ENCODE measurements at places on chromosomes 11 and 22.

- DNase-seq: no peak
These were observed 26.1 kb downstream of the UBE2L3 start for GRCh38 chr22:21593406-21594232.

GRCh38 chr11:37280200-37280599 lies 682.2 kb upstream of the RAG2 start:
- DNase-seq: no peak

- DNase-seq: no peak
These were observed 19.8 kb downstream of the GALNT18 start for GRCh38 chr11:11602011-11602410.

GRCh38 chr22:32407312-32407711 lies 4.7 kb downstream of the RTCB start:
- DNase-seq: no peak

GRCh38 chr11:13954591-13954990 lies 7.9 kb upstream of the SPON1 start:
- no peak for DNase-seq

GRCh38 chr11:13174090-13174489 lies 103.5 kb upstream of the BMAL1 start:
- no peak for DNase-seq

DNA sequence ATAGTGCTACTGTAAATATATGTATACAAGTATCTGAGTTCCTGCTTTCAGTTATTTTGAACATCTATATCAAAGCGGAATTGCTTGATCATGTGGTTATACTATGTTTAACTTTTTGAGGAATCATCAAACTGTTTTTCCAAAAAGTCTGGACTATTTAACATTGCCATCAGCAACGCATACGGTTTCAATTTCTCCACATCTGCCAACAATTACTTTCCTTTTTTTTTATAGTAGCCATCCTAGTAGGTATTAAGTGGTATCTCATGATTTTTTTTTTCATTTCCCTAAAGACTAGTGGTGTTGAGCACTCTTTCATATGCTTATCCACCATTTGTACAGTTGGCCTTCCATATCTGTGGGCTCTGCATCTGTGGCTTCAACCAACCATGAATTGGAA lies 1.3 kb upstream of the UBE4A start:
- DNase-seq: no peak

DNA sequence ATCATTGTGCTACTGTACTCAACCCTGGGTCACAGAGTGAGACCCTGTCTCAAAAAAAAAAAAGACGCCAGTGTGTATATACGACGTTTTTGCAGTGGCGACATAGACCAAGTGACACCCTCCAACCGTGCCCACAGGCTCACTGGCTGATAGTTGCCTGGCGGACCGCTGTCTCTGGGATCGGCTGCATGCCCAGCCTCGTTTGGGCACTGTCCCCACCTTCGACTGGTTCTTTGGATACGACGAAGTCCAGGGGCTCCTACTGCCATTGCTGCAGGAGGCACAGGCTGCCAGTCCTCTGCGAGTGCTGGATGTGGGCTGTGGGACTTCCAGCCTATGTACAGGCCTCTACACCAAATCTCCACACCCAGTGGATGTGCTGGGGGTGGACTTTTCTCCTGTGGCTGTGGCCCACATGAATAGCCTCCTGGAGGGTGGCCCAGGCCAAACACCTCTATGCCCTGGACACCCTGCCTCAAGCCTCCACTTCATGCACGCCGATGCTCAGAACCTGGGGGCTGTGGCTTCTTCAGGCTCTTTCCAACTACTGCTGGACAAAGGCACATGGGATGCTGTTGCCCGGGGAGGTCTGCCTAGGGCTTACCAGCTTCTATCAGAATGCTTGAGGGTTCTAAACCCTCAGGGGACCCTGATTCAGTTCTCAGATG lies 1.3 kb downstream of the CSKMT start:
- no peak for DNase-seq

GRCh38 chr22:38327805-38328204 lies 10.6 kb upstream of the CSNK1E start:
- DNase-seq: peak; percentile 48

- DNase-seq: peak; percentile 42
These were observed 12.3 kb upstream of the BID start for GRCh38 chr22:17786435-17787161.

DNA sequence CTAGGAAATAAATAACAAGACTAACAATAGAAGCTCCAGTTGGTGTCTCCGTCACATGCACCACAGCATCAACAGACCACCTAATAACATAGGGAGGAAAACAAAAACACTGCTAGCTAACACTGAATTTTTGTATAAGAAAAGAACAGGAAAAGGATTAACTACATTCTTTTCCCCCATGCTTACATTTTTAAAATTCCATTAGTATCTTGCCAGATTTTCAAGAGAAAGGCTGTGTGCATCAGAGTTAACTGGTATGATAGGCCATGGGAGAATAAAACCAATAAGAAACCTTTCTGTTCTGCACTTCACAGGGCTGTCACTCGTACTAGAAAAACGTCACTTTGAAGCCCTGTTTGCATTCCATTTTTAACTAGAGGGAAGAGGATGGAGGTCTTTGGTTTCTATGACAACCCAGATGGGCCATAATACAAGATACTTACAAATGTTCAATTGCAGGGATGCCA lies 79.0 kb downstream of the LARGE2 start:
- no peak for DNase-seq

GRCh38 chr11:7982582-7983119 lies 4.5 kb upstream of the EIF3F start:
- DNase-seq: no peak

DNA sequence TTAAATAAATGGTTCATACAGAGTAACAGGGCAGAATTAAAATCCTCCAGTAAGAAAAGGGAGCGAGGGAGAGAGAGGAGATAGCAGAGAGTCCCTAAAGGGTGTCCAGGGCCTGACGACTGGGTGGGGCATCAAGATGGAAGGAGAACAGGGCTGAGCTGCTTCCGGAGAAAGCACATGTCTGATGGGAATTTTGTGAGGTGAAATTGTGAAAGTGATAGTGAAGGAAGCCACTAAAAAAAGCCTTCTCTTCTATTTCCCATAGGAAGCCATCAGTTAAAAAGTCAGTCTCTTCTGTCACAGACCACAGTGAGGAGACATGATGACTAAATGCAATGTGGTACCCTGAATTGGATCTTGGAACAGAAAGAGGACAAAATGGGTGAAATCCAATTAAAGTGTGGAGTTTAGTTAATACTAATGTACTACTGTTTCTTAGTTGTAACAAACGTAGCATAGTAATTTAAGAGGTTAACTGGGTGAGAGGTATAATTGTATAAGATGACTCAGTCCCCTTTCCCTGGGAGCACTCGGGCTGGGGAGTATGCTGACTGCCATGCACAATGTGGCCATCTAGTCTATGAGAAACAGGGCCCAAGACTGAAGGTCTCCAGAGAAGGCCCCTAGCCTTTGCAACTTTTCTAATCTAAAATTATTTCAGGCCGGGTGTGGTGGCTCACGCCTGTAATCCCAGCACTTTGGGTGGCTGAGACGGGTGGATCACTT lies 29.5 kb upstream of the FCHSD2 start:
- no peak for DNase-seq

- no peak for DNase-seq
These were observed 119.2 kb downstream of the ARHGAP42 start for GRCh38 chr11:100806296-100806695.

- no peak for DNase-seq
These were observed 4.2 kb downstream of the RAB3IL1 start for GRCh38 chr11:61912991-61913698.

DNA sequence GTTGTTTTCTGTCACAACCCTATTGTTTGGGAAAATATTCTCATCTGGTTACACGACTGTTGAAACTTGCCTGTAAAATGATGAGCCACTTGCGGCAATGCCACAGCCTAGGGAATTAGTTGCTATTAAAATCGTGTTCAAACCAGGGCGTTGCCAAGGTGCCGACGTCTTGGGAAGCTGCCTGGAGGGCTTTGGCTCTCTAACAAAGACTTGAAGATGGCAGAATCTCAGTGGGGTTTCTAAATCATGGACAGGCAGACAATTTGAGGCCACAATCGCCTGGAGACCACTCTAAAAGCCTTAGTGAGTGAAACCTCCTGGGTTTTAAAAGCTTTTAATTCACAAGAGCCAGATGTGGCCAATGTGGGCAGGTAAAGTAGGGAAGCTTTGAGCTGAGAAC lies 117.2 kb upstream of the BMAL1 start:
- DNase-seq: no peak

GRCh38 chr11:3037040-3037944 lies 19.9 kb downstream of the CARS1 start:
- DNase-seq: peak; percentile 54

DNA sequence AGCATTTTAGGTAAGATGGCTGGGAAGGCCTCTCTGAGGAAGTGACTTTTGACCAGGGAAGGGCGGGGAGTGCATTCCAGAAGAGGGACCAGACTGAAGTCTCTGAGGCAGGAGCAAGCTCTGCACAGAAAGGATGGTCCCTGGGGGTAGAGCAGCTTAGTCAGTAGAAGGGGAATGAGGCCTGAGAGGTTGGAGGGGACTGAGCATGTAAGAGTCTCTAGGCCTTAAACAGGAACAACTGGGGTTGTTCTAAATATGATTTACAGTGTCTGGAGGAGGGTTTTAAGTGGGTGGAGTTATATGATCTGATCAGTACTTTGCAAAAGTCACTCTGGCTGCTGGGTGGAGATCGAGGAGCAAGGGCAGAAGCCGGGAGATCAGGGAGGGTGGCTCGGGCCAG lies 31.7 kb upstream of the TEF start:
- no peak for DNase-seq

GRCh38 chr11:79501707-79502106 lies 60.9 kb upstream of the TENM4 start:
- DNase-seq: no peak

DNA sequence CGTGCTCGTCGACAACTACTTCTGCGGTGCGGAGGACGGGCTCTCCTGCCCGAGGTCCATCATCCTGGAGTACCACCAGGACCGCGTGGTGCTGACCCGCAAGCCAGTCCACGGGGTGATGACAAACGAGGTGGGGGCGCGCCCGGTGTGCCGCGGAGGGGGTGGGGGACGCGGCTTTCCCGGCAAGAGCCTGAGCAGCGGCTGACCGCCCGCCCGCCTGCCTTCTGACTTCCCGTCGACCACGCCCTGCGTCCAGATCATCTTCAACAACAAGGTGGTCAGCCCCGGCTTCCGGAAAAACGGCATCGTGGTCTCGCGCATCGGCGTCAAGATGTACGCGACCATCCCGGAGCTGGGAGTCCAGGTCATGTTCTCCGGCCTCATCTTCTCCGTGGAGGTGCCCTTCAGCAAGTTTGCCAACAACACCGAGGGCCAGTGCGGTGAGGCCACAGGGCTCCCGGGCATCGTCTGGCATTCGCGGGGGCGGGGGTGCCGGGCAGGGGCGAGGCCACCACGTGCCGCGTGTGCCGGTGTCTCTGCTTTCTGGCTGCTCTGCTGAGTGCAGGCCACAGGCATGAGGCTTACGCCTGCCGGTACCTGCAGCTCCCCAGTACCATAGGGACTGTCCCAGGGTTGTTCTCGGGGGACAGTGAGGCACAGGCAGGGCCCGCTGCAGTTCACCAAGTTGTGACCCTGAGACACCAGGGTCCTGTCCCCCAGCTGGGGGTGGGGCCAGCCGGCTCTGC lies 28.5 kb upstream of the MUC5B start:
- DNase-seq: no peak

- DNase-seq: no peak
These were observed 693.4 kb upstream of the CCDC90B start for GRCh38 chr11:83979593-83979992.
